Stimulated activated CD8-positive, alpha-beta memory T cell treated with anti-CD3 and anti-CD28 coated beads, Interleukin-15, amount 100 ng/mL, for 1 hour (primary cell): ENCODE measurements at places on chromosomes 2 and 18.

DNA sequence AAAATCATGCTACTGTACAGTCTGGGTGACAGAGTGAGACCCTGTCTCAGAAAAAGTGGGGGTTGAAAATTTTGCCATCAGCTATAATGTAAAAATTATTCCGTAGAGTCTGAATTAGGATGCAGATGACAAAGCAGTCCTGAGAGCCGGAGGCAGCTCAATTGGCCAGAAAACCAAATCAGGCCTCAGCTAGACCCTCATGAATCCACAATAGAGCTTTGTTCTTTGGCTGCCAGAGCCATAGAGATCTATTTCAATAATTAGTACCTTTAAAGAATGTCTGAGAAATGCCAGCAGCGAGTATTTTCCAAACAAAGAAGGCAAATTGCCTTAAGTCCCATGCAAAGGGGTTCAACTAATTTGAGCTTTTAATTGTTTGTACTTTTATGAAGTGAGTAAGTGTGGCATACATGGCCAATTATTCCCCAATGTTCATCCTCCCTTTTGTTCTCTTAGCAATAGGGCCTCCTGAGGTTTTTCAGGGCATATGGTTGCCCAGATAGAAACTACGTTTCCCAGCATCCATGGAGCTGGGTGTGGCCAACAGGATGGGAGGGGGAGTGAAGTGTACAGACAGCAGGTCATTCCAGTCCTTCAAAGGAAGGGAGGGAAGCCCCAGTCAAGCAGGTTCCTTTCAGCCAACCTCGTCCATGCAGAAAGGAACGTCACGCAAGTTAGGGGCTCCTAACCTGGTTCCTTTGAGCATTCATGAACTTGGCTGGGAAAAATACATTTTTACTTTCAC lies 211.3 kb upstream of the APCDD1 start:
- DNase-seq = no peak

GRCh38 chr2:39739386-39739785 lies 39.7 kb downstream of the THUMPD2 start:
- no peak for DNase-seq

GRCh38 chr2:200320991-200321390 lies 14.5 kb downstream of the SPATS2L start:
- no peak for DNase-seq

GRCh38 chr2:213834331-213834730 lies 550.1 kb downstream of the SPAG16 start:
- DNase-seq = no peak

GRCh38 chr2:17581831-17582230 lies 41.3 kb downstream of the VSNL1 start:
- no peak for DNase-seq

DNA sequence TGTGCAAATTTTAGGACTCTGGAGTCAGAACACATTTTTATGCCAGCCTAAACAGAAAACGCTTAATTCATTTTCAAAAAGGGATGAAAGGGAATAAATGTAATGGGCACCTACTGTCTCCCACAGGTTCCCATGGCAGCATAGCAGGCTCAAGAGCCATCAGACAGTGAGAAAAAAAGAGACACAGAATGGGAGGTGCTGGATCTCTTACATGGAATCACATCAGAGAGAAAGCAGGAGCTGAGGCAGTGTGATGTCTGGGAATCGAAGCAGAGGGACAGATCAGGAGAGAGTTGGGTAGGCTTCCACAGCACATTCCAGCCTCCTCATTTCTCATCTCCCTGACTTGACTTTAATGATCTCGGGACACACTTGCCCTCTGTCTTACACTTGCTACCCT lies 684.3 kb downstream of the KCNJ3 start:
- DNase-seq = no peak

DNA sequence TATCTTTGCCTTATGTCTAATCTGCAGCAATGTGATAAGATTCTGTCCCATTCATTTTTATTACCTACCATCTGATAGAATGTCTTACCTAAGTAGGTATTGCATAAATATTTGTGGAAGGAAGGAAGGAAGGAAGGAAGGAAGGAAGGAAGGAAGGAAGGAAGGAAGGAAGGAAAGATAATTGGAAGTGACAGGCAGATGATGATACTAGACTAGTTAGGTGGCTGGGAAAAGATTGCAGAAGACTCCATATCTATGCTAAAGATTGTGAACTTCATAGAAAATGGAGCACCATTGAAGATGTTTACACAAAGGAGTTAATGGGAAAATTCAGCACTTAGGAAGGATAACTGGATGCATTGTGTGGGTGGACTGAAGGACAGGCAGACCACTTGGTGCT lies 909.0 kb downstream of the EPHA4 start:
- no peak for DNase-seq

DNA sequence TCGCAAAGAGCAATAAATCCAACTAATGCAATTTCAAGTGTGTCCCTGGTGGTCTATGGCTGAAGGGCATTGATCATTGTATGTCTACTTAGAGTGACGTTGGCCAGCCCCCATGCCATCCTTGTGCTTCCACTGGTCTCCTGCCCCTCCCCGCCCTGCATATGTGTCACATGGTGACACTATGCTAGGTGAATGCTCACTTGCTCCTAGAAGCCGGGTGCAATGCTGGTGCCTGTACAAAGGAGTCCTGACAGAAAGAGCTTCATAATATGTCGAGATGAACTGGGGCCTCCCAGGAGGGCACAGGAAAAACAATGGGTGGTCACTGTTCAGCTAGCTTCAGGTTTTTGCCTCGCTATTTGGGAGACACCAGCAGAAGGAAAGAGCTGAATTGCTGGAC lies 5.9 kb upstream of the TRABD2A start:
- no peak for DNase-seq

GRCh38 chr18:23853448-23854195 lies 160.9 kb upstream of the TTC39C start:
- DNase-seq = no peak

DNA sequence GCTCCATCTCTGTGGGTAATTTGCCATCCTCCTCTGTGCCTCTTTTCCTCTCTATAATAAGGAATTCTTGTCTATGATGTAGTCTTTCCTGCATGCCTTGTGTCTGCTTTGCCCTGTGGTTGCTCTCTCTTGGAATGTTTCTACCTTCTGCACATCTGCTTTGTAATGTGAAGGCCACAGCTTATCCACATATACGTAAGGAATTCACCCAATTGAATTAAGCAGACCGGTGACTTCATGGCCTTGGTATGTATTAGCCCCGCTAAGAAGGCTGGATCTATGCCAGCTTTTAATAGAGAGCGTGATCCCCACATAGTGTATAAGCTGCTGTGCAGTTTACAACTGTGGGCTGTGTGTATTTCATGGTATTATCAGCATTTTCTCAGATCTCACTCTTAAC lies 274.7 kb downstream of the RNF144A start:
- no peak for DNase-seq

GRCh38 chr18:31616586-31616985 lies 24.9 kb downstream of the TTR start:
- DNase-seq = no peak

DNA sequence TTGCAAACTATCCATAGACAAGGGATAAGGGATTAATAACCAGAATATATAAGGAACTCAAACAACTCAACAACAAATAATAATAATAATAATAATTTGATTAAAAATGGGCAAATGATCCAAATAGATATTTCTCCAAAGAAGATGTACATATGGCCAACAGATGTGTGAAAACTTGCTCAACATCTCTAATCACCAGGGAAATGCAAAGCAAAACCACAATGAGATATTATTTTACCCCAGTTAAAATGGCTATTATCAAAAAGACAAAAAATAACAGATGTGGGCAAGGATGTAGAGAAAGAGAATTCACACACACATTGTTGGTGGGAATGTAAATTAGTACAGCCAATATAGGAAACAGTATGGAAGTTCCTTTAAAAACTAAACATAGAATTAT lies 26.9 kb downstream of the DNAH7 start:
- DNase-seq = no peak

DNA sequence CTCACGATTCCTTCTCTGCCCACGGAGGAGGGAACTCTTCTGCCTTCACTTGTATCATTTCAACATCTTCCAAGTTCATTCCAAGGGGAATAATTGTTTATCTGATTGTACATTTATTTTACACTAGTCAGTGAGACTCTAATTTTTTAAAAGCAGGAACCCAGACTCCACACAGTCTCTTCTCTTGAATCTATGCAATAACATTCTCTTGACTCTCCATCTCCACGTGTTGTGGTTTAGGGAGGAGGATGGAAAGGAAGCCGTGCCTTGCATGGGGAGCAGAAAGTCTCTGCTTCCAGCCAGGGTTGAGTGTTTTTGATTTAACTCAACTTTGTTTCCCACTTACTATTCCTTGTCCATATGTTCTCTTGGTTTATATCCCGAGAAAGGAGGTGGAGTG lies 131.1 kb upstream of the RIOK3 start:
- no peak for DNase-seq

GRCh38 chr2:209579230-209579749 lies 155.4 kb downstream of the MAP2 start:
- no peak for DNase-seq

- no peak for DNase-seq
Observed at GRCh38 chr2:118240276-118240675, 152.0 kb downstream of the INSIG2 start.

DNA sequence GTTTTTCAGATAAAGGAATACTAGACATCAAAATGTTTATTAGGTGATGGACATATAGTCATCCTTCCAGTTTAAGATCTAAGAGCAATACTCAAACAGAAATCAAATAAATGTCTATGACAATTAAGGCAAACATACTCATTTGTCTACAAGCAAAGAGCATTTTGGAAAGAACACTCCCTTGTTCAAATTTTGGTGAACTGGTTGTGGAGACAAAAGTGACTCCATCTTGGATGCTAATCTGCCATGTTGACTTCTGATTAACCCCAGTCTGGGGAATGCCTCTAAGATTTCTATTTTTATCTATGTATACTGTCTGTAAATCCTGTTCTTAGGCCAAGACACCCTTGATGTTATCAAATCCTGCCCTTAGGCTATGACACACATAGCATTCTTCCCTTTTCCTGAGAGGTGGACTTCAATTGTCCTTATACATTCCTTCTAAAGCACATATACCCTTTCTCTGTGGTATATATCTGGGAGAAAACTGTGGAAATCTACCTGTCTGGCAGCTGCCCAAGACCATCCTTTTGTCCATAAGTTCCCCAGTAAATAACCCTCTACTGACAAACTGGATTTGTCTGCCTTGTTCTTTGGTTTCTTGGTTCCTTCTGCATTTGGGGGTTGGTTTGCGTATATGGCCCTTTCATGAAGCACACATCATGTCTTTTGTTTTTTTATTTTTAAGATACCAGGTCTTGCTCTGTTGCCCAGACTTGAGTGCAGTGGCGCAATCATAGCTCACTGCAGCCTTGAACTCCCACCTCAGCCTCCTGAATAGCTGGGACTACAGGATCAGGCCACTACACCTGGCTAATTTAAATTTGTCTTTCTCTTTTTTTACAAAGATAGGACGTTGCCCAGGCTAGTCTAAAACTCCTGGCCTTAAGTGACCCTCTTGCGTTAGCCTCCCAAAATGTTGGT lies 12.5 kb upstream of the PLEKHM3 start:
- no peak for DNase-seq

GRCh38 chr2:191049728-191050639 lies 36.0 kb upstream of the STAT1 start:
- DNase-seq = no peak

GRCh38 chr2:67498931-67499330 lies 101.8 kb downstream of the ETAA1 start:
- no peak for DNase-seq

- DNase-seq = no peak
Observed at GRCh38 chr18:471716-472115, 28.8 kb downstream of the COLEC12 start.

DNA sequence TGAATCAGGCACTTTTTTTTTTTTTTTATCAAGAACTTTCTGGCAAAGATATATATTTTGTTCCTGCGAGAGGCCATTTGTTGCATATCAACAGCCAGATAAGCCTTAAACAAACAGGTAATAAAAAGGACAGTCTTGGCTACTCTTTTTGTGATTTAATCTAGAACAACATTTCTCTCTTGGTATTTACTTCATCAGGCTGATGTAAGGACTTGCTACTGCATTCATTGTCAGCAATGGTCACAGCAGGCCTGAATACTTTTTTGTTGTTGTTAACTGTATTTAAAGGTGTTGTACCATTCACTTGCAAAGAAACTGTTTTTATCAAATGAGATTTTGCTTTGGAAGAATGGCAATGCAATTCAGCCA lies 683.8 kb downstream of the IRS1 start:
- DNase-seq = no peak

DNA sequence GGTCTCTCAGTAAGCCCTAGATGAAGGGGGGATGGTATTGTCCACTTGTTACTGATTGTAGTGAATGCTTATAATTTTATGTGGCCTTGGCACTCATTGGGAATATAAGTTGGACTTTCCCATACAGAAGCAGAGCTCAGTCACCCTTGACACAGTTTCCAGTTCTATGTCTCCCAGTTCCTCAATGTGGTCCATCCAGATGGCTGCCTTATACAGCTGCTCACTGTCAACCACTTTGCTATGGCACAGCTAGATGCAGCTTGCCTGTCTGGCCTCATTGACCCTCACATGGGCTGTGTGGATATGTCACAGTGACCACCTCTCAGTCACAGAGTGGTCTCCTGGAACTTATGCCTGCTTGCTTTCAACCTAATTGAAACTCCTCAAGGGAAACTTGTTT lies 21.7 kb downstream of the SLC39A6 start:
- DNase-seq = no peak

DNA sequence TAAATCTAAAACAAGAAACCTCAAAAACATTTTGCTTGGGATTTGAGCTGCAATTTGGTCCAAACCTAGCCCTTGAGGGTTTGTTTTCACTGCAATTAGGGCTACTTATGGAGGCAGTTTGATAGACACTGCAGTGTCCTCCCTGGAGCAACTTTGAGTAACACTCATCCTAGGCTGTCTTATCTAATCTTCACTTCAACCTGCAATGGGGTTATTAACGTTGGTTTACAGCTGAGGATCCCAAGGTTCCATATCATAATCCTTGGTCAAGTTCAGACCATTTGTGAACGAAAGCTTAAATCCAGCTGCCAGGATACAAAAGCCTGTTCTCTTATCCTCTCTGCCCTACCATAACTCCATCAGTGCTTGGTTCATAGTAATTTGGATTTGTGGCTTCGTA lies 2.5 kb downstream of the ANXA4 start:
- DNase-seq = no peak

GRCh38 chr2:238854699-238855229 lies 6.9 kb downstream of the TWIST2 start:
- DNase-seq = no peak

- DNase-seq = no peak
Observed at GRCh38 chr2:213068676-213069359, 82.6 kb downstream of the IKZF2 start.

DNA sequence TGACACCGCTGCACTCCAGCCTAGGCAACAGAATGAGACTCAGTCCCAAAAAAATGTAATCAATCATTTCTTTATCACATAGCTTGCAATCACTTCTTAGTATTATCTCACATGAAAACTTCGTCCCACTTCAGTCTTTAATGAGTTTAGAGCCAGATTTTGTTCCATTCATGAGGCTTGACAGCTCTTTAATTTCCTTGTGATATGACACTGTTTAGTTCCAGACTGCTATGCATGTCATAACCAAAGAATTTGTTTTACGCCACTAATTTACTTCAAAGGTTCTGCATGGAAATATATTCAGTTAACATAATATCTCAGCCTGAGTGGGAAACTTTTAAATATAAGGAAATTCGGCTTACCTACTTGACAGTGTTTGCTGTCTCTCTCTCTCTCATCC lies 113.1 kb downstream of the ZNF532 start:
- no peak for DNase-seq
